ENCODE measurements at places on chromosomes 16 and 17.

- DNase-seq, result no peak
Observed at GRCh38 chr17:10325031-10325695, 47.6 kb downstream of the MYH13 start.

GRCh38 chr16:67163164-67163998 is 1.2 kb upstream of the HSF4 start:
- no peak for DNase-seq

GRCh38 chr17:73017658-73018057 is 74.8 kb downstream of the SLC39A11 start:
- peak; percentile 46 for DNase-seq

DNA sequence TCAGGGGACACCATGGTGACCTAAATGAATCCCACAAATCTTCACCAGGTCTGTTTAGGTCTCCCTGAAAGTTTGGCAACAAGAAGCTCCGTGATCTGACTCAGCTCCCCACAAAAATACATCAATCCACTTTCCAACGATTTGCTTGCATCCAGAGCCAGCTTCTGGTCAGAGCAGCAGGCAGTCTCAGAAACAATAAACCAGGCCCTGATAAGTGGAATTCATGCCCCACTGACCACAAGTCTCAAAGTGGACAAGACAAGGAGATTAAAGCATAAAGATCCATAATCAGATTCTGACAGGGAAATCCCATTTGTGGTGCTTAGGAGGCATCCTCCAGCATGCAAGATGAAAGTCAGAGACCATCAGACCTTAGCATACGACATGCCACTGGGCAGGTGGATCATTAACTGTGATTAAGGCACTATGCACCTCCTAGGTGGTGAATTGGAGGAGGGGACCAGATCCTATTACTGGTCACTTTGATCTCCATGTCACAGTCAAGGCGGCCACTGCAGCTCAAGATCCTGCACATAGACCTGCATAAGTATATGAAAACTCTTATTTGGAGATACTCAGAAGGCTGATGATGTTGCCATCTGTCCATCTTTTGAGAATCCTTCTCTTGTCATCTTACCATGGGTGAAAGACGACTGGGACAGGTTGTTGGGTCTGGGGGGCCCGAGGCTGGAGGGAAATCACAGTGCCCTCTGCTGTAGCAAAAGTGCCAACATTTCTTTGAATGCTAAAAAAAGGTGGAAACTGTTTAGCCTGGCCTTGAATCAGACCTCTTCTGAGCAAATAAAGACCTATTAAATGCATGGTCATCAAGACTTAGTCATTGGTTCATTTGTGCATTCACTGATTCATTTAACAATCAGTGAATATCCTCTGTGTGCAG is 309.2 kb upstream of the CCL2 start:
- DNase-seq, result no peak

- DNase-seq, result no peak
Observed at GRCh38 chr17:80272366-80272765, 11.7 kb downstream of the RNF213 start.
